ENCODE measurements at places on chromosomes 4 and X.

- no peak for DNase-seq
Observed at GRCh38 chr4:119152741-119153140, 17.1 kb downstream of the MYOZ2 start.

DNA sequence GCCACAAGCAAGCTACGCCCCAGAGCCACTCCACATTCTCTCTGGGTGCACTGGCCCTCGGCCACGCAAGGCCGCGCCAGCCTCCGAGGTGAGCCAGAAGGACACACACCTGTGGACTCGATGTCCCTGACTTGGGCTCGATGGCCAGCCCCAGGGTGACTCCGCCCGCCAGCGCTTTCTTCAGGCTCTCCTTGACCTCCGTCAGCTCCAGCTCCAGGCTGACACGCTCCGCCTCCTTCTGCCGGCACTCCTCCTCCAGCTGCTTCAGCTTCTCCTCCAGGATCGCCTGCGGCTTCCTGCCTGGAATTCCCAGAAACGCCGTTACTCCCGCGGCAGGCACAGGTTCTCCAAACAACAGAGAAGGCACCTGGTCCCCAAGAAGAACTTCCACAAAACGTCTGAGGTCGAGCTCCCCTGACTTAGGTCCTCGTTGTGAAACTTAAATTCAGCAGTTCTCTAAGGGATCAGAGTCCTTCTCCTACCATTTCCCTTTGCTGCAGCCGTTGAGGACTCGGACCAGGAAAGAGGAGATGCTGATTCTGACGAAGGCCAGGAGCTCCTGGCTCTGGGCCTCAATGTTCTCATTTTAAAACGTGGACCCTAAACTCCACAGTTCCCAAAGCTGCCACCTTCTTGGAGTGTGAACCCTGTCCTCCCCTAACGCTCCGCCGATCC, 166.8 kb downstream of the AFAP1 start:
- no peak for DNase-seq

GRCh38 chrX:113033966-113034680, 193.5 kb upstream of the AMOT start:
- DNase-seq: no peak

DNA sequence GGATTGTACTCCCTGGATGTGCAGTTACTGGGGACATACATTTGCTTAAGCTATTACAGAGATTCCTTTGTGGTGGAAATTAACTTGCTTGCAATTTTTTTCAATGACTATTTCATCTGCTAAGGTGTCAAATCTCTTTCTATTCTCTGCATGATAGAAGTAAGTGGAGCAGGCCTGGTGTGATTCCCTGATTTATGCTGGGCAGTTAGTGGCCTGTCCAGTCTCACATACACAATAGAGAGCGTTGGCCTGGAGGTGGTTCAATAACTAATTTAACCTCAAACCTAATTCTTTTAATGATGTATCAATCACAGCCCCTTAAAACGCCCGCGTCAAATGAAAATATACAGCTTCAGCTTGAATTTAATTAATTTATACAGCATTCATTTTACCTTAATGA, 28.5 kb downstream of the VCX3A start:
- no peak for DNase-seq

DNA sequence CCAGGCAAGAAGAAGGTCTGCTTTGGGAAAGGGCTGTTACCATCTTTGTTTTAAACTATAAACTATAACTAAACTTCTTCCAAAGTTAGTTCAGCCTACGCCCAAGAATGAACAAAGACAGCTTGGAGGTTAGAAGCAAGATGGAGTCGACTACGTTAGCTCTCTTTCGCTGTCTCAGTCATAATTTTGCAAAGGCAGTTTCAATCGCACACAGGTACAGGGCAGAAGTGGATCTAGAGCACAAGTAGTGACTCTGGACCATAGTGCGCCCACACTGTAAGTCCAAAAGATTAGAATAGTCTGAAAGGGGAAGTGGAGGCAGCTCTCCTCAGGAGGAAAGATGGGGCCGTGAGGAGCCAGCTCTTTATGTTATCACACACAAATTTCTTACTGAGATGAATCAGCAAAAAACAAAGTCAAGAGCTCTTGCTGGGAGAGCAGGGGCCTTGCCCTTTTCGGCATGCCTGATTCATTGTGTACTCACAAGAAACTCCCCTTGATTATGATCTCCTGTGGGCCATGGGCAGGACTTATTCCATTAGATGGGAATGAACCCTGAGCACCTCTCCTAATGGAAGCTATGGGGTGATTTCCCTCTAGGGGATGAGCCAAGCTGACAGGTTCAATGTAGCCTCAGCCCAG, 58.6 kb downstream of the FUNDC1 start:
- no peak for DNase-seq

GRCh38 chr4:38149472-38149996, 189.3 kb downstream of the PTTG2 start:
- no peak for DNase-seq

DNA sequence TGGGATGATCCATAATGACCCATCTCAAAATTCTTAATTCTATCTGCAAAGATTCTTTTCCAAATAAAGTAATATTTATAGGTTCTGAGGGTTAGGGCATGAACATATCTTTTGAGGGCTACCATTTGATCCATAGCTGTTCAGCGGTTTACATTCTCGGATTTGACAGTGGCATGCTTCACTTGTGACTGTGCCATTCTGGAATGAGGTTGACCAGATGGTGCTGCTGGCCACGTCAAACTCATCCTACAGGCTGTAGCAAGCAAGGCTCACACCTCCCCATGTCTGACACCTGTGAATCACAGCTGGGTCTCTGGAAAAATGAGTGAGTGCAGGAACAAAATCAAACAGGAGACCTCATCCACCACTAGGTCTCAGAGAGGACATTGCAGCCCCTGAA, 280.5 kb downstream of the DHRSX start:
- no peak for DNase-seq

DNA sequence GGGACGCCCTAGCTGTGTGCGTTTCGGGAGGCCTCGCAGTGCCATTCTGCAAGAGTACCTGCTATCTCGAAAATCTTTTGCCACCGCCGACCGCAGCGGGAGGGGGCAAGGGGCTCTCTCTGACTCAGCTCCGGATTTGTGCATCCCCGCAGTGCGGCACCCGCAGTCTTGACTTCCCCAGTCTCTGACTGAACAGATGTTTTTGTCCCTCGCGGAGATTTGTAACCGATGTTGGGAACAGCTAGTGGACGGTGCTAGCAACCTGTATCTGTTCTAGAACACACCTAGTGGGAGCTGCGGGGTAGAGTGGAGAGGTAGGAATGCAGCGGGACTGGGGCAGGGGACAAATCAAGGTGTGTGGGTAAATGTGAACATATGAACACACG, 17.2 kb downstream of the NKX6-1 start:
- no peak for DNase-seq

GRCh38 chr4:99825272-99825671, 8.6 kb downstream of the DAPP1 start:
- no peak for DNase-seq

DNA sequence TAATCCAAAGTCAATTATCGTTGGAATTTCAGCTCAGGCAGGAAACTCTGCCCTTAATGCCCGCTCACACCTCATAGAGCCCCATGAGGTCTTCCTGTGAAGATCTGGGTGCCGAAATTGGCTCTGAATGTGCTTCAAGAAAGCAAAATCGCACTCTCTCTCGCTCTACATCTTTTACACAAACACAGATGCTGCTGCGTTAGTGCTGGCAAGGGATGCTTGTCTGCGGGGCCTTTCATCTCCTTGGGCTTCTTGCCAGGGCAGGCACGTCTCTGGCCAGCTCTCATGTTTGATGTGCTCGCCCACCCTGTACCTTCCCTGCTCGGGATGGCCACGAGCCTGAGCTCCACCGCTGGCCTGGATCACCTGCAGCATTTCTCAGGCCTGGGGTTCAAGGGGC, 66.5 kb downstream of the CLCN4 start:
- DNase-seq: no peak

DNA sequence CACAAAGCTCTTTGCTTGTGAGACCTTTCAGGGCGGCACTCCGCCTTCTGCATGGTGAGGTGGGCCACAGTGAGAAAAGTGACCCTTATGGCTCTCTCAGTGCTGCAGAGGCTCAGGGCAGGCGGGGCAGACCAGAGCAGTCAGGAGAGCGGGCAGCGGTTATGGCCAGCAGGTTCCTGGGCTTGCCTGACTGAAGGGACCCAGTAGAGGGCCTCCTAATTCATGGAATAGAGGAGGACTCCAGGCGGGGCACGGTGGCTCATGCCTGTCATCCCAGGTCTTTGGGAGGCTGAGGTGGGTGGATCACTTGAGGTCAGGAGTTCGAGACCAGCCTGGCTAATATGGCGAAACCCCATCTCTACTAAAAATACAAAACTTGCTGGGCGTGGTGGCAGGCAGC, 91.4 kb downstream of the CLNK start:
- no peak for DNase-seq

DNA sequence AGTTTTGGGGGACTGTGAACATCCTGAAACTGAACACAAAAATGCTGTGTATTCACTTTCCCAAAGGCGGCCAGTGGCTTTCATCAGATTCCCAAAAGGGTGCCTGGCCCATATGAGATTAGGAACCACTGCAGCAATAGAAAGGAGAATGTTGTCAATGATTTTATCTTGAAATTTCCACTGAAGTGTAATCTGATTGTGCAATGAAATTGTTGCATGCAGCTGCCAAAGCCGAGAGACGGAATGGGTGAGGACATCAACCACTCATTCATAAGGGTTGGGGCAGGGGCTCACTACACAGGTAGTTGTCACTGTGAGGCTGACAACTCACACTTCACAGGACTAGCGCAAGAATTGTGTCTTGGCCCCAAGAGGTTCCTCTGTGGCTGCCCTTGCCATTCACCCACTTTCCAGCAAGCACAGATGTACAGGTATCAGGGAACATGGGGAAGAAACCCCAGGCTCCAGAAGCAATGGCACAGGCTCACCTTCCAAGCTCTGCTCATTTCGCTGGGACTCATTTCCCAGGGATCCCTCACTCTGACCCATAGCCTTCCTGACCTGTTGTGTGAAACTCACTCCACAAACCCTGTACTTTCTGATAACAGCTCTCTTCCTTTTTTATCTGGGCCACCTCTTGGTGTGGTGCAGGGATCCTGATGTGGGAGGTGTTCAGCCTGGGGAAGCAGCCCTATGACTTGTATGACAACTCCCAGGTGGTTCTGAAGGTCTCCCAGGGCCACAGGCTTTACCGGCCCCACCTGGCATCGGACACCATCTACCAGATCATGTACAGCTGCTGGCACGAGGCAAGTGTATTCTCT, 48.8 kb downstream of the BMX start:
- no peak for DNase-seq

DNA sequence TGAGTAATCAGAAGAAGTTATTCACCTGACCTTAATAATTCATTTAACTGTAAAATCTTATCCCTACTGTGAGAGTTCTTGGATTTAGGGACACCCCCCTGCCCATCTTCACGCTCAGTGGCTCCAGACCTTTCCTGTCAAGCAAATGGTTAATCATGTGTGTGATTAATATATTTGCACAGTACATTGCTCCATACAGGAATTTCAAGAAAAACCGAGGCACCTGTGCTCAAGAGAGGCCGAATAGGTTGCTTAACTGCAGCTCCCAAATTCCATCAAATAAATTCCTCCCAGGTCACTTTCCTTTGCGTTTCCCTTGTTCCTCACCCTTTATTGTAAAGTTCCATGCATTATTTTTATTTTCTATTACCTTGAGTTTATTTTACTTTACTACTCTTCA, 119.5 kb downstream of the STOX2 start:
- DNase-seq: no peak

DNA sequence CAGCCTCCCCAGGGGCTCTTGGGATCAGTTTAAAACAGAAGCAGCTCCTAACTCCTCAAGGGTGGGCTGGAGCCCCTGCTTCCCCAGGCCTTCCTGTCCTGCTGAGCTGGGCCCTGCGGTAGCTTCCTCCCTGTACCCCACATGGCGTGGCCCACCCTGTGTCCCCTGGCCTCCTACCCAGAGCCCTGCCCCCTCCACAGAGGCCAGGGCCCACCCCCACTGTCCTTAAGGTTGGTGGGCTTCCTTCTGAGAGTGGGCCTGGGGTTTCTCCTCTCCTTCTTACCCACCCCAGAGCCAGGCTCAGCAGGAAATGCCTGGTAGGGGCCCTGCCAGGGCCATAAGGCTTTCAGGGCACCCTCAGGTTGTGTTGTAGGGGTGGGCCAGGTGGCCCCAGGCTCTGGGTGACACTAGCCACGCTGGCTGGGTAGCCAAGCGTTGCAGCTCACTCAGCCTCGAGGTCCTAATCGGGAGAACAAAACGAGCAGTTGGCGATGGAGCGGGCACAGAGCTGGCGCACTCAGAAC, 11.6 kb downstream of the SH3BP2 start:
- no peak for DNase-seq

DNA sequence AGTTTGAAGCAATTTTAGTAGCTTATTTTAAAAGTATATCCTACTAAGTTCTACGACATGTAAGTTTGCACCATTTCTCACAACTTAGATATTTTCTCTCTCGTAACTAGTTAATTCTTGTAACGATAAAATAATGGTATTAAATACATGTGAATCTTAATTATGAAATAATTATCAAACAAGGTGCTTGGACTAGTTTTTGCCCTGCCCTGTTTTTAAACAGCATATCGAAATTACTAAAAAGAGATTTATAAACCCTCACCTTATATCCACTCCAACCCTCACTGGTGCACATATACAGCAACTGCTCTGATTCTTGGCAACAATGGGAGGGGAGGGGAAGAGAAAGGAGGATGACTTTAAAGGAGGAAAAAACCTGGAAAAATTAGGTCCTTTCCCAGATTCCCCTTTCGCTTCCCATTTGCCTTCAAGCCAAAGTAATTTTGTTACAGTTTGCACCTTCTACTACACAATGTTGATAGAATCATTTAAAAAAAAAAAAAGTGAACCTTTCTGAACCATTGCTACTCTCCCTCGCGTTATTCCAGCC, 820 bp upstream of the MAB21L2 start:
- no peak for DNase-seq

DNA sequence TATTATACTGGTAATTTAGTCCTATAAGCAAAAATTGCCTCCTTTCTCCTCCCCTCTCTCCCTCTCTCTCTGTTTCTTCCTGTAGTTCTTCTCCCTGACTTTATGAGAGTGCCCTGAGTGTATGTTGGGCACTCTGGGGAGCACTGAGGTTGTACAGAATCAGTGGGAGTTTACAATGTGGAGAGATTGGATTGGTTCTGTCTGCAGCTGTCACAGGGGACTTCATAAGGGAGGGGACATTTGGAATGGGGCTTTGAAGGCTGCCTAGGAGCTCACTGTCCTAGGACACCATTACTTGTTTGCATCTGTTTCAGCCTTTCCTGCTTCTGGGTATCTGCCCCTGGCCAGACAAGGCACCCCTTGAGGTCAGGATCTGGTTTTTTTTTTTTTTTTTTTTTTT, 22.9 kb downstream of the SH3TC1 start:
- no peak for DNase-seq

GRCh38 chrX:121598356-121598755, 550.9 kb downstream of the GLUD2 start:
- DNase-seq: no peak

GRCh38 chrX:79182071-79182470, 37.6 kb downstream of the GPR174 start:
- DNase-seq: no peak

Data from NCI-H187 (cell line).